ENCODE measurements at places on chromosomes 2 and 18.

- no peak for DNase-seq
Measured at GRCh38 chr18:49692906-49693716, 120.2 kb downstream of the ACAA2 start.

GRCh38 chr2:128321784-128322714 lies 3.4 kb upstream of the HS6ST1 start:
- DNase-seq: peak; percentile 95

- DNase-seq: no peak
Measured at GRCh38 chr2:148063633-148064032, 42.7 kb downstream of the MBD5 start.

DNA sequence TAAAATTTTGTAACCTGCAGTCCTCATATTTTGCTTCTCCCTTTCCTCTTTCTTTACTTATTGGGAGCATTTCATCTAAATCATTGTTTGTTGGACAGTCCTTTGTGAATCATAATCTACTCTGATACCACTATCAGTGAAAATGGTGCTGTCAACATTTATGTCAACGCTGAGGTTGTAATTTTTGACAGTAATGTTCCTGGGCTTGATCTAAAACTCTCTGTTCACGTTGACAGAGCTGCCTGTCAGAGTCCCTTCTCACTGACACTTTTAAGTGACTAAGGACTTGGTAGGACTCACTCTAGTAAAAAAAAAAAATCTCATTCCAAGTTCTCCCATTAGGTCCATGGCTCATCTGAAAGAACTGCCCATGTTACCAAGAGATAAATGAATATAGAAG lies 1640.8 kb upstream of the PIK3C3 start:
- DNase-seq: no peak

DNA sequence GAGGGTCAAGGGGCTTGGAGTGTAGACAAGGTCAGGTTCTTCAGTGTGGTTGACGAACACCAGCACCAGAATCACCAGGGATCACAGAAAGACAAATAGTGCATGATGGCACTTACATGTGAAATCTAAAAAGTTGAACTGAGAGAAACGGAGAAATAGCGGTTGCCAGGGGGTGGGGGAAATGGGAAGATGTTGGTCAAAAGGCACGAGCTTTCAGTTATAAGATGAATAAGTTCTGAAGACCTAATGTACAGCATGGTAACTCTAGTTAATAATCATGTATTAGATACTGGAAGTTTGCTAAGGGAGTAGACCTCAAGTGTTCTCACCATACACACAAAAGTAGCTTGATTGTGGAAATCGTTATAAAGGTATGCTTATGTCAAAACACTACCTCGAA lies 43.7 kb upstream of the DARS1 start:
- no peak for DNase-seq

- no peak for DNase-seq
Measured at GRCh38 chr2:191053256-191053655, 39.3 kb upstream of the STAT1 start.

GRCh38 chr2:108912629-108912902 lies 76.5 kb downstream of the EDAR start:
- DNase-seq: no peak

GRCh38 chr2:99780276-99780675 lies 290.5 kb upstream of the REV1 start:
- DNase-seq: no peak

DNA sequence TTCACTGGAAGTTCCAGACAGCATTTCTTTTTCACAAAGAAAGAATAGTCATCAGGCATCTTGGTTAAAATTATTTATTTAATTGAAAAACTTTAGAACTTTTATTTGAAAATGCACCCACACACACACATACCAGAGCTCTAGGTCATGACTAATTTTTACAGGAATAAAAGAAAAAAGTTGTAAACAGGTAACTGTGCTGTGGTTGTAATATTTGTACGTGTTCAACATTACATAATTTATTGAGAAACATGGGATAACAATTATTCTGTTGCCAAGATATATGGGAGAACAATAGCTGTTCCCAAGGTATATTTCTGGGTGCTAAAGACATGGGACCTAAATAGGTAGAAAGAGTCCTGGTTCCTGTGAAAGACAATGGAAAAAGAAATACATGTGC lies 104.9 kb downstream of the RIT2 start:
- no peak for DNase-seq

DNA sequence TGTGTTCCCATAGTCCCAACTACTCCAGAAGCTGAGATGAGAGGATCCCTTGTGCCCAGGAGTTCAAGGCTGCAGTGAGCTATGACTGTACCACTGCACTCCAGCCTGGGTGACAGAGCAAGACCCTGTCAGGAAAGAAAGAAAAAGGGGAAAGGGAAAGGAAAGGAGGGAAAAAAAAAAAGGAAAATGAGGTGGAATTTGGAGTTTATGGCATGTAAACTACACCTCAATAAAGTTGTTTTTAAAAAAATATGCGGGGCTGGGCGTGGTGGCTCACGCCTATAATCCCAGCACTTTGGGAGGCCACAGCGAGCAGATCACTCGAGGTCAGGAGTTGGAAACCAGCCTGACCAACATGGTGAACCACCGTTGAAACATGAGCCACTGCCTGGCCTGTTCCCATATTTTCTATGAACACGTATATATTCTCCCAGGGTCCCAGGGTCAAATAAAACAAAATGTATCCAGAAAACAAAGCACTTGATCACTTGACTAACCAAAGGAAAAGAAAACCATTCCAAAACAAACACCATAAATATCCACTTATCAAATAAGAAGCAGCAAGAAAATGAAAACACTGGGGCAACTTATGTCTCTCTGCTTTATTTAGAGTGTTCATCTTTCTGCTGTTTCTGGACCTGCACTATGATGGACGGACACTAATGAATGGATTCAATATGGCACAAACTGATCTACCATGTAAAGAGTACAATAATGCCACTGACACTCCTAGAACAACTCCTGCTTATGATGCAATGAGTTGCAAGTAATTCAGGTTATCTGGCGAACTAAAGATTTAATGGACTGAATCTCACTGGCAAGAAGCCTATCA lies 56.8 kb downstream of the ASXL2 start:
- DNase-seq: no peak

DNA sequence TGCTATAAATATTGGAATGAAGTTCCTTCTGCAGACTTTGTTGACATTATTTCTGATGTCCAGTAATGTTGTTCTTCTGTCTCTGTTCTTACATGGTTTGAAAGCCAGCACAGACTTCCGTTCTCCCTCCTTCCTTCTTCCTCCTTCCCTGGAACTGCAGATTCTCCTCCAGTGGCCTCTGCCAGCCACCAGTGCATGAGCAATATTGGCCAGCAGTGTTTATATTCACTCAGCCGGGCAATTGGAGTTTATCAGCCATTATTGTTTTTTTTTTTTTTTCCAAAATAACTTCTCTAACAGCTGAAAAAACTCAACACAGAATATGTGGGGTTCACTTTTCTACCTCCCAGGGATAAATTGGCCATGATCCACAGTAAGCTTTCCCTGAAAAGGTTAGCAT lies 86.8 kb downstream of the ADCYAP1 start:
- DNase-seq: no peak

- no peak for DNase-seq
Measured at GRCh38 chr2:143176606-143177005, 47.4 kb downstream of the ARHGAP15 start.

DNA sequence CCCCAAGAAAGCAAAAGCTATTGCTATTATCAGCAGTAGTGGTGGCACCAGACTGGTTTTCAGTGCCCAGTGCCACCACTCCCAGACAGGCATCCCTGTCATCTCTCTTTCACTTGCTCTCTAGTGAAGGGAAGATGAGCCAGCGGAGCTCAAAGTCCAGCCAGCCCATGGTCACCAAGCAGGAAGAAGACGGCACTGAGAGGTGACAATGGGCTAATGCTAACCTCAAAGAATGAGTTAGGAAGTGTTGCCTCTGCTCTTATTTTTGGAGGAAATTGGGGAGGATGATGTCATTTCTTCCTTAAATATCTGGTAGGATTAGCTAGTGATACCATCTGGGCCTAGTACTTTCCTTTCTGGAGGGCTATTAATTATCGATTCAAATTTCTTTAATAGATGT lies 1.7 kb downstream of the SP140 start:
- no peak for DNase-seq

- DNase-seq: no peak
Measured at GRCh38 chr2:38731090-38731489, 20.1 kb downstream of the SRSF7 start.

GRCh38 chr2:39525636-39526412 lies 88.7 kb upstream of the MAP4K3 start:
- no peak for DNase-seq

Measured in GM13977 (cell line).